ENCODE measurements at places on chromosomes 7 and 10. TPM values are rescaled to one million over a fixed set of nuclear protein-coding genes. Genes with fewer than 3 reads are reported as not detected.

Gene METTL27
- 1.9 TPM for total RNA-seq

Gene PARD3
- 51.8 TPM for total RNA-seq

Gene AQP1
- total RNA-seq = 335 TPM

Gene OR13A1
- not detected for total RNA-seq

Gene CTNNA3
- 0.03 TPM for total RNA-seq

Gene ARHGEF35
- 1.3 TPM for total RNA-seq

Gene ABLIM1
- 17.1 TPM for total RNA-seq

Gene ANKRD30A
- total RNA-seq = not detected

Gene CALHM1
- total RNA-seq = not detected

Gene ODAD2
- 0.26 TPM for total RNA-seq

Gene ANXA8
- not detected for total RNA-seq

Gene PUS7
- 14.9 TPM for total RNA-seq

Gene TMEM270
- total RNA-seq = not detected

Gene LIPF
- total RNA-seq = not detected

Gene TSPAN33
- total RNA-seq = 0.53 TPM

Gene PON1
- not detected for total RNA-seq

Gene TEX47
- total RNA-seq = not detected

Gene CDC14C
- total RNA-seq = not detected

Gene C10orf90
- 0.26 TPM for total RNA-seq

Gene BICC1
- total RNA-seq = 124 TPM

Gene SEMA3D
- 11.8 TPM for total RNA-seq
